ENCODE measurements at places on chromosomes 2 and 18.

DNA sequence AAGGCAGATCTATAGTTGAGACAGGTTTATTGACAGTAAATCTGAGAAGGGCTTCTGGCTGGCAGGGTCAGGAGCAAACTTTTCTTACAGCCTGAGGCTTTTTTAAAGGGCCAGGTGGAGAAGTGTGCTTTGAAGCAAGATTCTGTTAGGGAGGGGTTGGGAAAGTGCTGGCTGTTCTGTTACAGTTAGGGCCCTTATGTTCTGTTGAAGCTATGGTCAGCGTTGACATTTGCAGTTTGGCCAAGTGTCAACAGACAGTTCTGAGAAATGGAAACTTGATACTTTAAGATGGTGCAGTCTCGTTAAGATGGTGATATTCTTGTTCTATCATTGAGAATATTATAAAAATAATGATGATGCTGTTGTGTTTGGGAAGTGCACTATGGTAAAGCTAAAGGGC lies 154.2 kb downstream of the RDH14 start:
- no peak for DNase-seq

GRCh38 chr18:49926106-49926745 lies 112.9 kb upstream of the ACAA2 start:
- no peak for DNase-seq

DNA sequence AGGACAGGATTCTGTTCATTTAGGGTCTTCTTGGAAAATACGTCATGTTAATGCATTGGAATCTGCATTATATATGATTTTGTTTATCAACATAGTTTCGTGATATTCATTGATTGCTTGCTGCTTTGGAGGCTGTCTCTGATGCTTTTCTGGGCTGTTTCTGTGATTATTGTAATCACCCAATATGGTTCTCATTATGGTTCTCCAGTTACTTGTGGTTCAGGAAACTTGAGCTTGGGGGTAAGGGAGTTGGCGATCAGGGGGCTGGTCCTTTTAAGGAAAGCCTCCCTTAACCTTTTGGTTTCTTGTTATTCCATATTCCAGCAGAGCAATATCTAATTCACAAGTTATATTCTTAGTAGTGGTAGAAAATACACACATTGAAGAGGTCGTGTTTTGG lies 17.4 kb upstream of the STON1 start:
- DNase-seq: no peak

DNA sequence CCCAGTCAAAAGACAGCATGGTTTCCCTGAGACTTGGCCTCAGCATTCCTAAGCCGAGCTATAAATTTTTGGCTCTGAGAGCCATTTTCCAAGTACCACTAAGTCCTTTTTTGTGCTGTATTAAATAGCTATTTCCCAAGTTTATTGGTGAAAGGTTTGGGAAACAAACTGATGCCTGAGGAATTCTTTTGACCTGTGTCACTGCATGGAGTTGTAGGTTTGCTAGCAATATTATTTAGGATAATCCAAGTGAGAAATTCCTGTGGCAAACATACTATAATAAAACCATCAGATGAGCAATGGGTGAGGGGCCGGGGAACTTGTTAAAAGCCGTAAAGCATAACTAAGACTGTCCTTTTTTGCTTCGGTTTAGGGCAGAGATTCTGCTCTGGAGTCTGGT lies 28.4 kb downstream of the ARHGAP28 start:
- no peak for DNase-seq

- DNase-seq: no peak
Measured at GRCh38 chr18:77037567-77037966, 95.0 kb downstream of the MBP start.

DNA sequence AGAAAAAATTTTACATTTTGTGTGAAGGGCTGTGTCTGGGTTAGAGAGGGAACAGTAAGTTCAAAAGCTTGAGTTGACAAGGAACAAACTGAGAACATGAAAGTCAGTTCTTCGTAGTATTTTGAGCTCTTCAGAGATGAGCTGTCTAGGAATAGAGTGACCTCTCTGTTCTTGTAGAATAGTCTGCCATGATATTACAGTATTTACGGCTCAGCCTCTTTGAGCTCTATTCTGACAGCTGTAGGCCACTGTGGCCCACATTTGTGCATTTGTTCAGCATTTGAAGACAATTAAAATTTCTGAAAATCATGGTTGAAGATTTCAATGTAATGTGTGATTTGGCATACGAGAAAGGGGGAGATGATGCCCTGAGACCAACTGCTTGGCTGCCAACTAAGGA lies 172.8 kb downstream of the MGAT5 start:
- no peak for DNase-seq

GRCh38 chr2:39403311-39403710 lies 33.8 kb downstream of the MAP4K3 start:
- peak; percentile 34 for DNase-seq

DNA sequence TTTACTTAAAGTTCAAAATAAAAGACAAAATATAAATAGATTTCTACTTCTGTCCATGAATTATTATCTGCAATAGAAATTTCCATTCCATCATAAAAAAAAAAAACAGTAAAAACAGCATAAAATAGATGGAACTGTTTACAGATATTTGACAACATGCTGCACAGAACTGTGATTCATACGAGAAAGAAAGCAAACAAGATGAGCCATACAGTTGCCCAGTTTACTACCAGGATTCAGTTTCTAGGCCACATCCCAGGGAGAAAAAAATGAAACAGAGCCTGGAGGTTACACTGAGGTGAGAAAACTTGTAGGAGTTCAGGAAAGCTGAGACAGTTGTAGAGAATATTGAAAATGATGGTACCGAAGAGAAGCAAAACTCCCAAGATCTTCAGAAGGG lies 1426.9 kb upstream of the ACVR2A start:
- DNase-seq: no peak

GRCh38 chr2:49306925-49307324 lies 152.6 kb upstream of the FSHR start:
- DNase-seq: no peak

- DNase-seq: peak; percentile 68
Measured at GRCh38 chr2:203591642-203592041, 56.5 kb upstream of the RAPH1 start.

DNA sequence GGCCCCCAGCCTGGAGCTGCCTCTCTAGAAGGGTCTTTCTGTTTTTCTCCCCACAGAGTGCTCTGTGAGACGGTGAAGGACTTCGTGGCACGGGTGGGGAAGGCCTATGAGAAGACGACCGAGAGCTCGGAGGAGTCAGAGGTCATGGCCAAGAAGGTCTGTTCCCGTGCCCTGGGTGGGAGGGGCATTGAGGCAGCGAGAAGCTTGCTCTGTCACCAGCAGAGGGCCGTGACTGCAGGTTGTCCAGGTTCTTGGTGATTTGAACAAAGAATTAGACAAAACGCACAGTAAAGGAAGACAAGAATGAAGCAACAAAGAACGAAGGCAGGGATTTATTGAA lies 93.9 kb downstream of the DGKD start:
- no peak for DNase-seq

- no peak for DNase-seq
Measured at GRCh38 chr2:235630718-235631296, 137.0 kb downstream of the AGAP1 start.

DNA sequence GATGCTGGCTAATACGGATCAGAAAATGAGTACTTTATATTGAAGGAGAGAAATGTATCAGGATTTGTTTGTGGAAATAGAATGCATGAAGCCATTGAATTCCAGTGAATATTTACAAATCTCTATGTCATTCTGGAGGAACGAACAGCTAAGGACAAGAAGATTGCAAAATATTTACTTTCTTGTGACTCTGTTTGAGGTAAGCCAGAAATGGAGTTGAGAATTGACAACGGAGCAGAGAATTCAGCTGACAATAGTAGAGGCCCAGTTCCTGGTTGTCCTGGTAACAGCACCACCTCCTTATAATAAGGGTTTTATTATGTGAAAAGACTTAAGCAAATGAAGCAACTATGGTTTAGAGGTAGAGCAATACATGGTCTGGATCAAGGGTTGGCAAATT lies 349.2 kb downstream of the ADCYAP1 start:
- no peak for DNase-seq

- no peak for DNase-seq
Measured at GRCh38 chr2:53500181-53500580, 267.4 kb upstream of the CHAC2 start.

DNA sequence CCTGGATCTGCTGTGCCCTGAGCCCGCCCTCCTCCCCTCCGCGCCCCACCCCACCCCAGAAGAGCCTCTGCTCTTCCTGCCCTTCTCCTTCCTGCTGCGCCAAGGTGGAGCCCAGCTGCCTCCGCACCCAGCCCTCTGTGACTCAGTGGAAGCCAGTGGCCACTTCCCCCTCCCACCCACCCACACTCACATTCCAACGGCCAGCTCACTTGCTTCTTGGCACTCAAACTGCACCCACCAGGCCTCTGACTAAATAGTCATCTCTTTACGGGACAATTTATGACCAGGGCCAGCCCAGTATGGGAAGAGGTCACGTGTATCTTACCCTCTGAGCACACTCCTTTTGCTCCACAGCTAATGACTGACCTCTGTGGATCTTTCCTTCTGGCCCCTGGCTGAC lies 150.4 kb upstream of the SLC1A4 start:
- DNase-seq: no peak

DNA sequence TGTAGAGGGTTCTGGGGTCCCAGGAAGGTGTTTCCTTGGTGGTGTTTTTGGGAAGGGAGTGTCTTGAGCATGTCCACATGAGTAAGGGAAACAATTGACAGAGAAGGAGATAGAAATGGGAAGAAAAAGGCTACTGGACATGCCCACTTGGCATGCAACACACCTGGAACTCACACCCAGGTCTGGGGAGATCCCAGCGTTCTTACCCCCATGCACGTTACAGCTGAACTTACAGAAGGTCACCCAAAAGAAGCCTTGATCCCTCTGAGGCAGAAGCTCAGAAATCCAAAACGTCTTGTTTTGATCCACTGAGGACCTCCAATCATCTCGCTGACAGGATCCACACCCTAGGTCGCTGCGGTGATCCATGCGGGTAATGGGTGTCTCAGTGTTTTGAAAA lies 142.0 kb downstream of the ZNF516 start:
- no peak for DNase-seq

DNA sequence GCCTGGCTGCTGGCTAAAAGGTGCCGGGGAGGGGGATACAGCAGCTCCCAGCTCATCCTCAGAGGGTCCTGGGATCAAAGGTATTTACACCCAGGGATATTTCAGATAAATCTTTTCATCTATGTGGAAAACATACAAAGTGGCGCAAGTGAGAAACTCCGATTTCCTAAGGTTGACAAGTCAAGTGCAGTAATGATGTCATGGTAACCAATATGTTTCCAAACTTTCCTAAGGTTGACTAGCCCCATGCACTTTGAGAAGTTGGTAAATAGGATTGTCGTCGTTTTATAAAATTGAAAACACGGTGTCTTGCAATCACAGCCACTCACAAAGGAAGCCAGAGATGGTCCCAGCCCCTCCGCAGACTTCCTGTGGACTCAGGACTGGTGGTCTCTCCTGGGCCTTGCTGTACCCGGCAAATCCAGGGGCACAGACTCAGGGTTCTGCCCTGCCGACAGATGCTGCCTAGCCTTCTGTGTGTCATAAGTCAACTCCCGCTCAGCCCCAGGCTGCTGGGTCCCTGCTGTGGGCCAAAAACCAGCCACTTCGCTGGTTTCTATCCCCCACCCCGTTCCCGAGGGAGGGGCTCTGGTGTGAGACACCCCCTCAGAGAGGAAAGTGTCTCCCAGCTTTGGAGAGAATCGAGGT lies 111.2 kb upstream of the PPP1CB start:
- no peak for DNase-seq

DNA sequence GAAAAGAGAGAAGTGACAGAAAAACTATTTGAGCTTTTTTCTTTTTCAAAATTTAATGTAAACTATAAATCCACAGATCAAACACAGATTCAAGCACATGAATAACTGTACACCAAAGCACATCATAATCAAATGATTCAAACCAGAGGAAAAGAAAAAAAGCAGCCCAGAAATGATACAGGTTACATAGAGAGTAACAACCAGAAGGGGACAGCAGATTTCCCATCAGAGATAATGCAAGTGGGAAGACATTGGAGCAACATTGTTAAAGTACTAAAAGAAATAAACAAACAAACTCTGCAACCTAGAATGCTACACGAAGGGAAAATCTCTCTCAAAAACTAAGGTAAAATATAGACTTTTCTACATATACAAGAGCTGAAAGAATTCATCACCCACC lies 34.5 kb downstream of the CMPK2 start:
- no peak for DNase-seq

- no peak for DNase-seq
Measured at GRCh38 chr18:60019463-60019840, 119.7 kb downstream of the PMAIP1 start.

- no peak for DNase-seq
Measured at GRCh38 chr18:8529609-8530008, 79.6 kb upstream of the RAB12 start.

- no peak for DNase-seq
Measured at GRCh38 chr2:204715361-204715760, 170.1 kb downstream of the PARD3B start.
